ENCODE measurements at places on chromosomes 4 and X.

DNA sequence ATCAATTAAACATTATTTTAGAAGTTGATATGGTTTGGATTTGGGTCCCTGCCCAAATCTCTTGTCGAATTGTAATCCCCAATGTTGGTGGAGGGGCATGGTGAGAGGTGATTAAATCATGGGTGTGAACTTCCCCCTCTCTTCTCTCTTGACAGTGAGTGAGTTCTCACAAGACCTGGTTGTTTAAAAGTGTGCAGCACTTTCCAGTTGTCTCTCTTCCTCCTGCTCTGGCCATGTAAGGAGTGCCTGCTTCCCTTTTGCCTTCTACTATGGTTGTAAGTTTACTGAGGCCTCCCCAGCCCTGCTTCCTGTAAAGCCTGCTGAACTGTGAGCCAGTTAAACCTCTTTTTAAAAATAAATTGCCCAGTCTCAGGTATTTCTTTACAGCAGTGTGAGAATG is 141.4 kb downstream of the GALNTL6 start:
- DNase-seq, result no peak

- no peak for DNase-seq
Observed at GRCh38 chr4:7295197-7295910, 103.0 kb downstream of the SORCS2 start.

DNA sequence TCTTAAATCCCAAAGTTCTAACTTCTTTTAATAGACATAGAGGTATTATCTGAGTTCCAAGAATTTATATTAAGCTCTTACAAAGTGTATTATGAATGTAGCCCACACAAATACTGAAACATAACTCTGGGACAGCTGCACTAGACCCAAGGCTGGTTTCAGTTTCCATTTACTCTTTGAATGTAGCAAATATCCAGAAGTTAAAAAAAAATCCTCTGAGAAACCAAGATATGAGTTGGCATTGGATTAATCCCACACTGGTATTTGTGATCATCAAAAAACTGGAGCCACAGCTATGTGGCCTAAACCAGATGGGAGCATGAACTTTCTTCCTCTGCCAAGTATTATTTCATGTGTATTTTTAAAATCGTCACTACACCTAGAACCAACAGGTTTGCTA is 23.6 kb upstream of the SMPX start:
- DNase-seq, result no peak

DNA sequence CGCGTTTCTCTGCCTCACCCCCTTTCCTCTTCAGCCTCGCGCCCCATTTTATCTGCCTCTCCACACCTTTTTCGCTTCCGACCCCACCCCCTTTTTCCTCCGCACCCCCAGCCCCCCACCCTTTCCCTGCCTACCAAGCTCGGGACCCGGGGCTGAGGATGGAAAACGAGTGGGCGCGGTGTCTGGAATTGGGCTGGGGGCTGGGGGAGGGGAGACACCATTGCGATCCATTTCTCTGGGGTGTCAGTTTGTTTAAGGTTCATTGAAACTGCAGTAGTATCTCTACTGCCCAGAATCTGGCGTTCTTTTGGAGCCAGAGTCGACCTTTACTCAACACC is 707 bp downstream of the SLC9A6 start:
- no peak for DNase-seq

DNA sequence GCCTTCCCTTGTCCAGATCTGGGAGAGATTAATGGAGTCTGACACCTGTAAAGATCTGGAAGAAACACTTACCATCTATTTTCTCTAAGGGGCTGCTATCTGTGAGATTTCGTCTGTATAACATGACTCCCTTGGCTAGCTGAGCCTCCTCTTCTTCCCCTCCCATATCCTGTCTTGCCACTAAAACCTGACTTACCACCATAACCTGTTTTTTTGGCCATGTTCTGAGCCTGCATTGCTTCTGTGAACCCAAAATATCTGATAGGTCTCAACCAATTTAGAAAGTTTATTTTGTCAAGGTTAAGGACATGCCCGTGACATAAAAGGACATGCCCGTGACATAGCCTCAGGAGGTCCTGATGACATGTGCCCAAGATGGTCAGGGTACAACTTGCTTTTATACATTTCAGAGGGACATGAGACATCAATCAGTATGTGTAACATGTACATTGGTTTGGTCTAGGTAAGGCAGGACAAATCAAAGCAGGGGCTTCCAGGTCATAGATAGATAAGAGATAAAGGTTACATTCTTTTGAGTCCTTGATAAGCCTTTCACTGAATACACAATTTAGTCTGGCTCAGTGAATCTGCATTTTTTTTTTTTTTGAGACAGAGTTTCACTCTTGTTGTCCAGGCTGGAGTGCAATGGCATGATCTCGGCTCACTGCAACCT is 11.4 kb downstream of the MGST2 start:
- DNase-seq, result no peak

GRCh38 chr4:130141651-130142050 is 1045.7 kb downstream of the C4orf33 start:
- no peak for DNase-seq

DNA sequence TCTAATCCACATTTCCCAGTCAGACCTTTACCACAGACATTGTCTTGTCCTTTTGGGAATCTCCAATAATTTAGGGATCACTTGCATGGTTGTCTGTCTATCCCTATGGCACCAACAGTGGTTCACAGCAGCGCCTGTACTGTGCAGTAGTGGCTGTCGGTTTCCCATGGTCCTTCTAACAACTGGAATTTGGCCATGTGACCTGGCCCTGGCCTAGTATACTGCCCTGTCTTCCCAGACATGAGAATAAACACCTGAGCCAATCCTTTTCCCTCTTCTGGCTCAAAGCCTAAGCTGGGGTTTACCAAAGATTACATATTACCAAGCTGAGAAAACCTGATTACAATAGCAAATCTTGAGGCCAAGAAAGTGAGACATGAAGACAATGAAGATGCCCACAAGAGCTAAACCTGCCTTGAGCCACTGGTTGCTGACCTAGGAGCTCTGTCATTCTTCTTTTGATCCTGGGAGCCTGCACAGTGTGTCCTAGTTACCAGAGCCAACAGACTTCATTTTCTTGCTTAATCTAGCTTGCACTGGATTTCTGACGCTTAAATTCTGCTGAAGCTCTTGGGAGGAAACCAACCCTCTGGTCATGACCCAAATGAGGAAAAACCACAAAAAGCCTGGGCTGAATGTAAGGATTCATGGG is 92.1 kb downstream of the SCD5 start:
- peak; percentile 83 for DNase-seq

- DNase-seq, result no peak
Observed at GRCh38 chr4:147617841-147618691, 869 bp downstream of the TMEM184C start.

GRCh38 chrX:24561121-24561520 is 86.0 kb downstream of the PCYT1B start:
- peak; percentile 16 for DNase-seq

DNA sequence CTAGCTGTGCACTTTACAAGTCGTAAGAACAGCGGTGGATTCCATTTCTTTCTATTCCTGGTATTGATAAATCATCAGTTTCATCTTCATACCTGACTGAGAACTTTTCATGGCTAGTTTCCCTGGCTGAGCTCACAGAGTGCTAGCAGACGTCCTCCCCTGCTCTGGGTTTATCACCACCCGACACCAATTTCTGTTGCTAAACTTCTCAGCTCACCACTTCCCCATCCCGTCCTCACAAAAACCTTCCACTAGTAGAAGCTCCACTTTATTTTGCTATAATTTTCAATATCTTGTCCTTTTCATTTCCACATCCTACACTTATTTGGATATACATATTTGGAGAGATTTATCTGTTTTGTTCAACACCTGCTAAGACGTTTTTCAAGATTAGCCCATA is 869.4 kb upstream of the FRG1 start:
- DNase-seq, result no peak

- DNase-seq, result peak; percentile 5
Observed at GRCh38 chr4:108535757-108536156, 84.6 kb upstream of the RPL34 start.

- peak; percentile 86 for DNase-seq
Observed at GRCh38 chr4:159446266-159446976, 343.5 kb downstream of the RAPGEF2 start.

DNA sequence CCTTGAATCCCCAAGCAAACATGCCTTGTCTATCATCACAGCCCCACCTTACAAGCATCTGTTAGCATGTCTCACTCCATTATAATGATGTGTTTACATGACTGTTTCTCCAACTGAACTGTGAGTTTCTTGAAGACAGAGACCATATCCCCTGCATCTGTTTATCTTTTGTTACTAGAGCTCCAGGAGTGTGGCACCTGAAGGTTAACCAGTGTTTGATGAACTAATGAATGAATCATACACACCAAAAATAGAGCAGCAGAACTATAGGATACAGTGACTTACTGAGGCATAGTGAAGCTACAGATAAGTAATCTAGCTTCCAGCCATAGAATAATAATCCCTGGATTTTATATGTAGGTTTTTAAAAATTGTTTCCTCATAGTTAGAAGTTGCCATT is 331.0 kb downstream of the PCDH7 start:
- DNase-seq, result no peak

DNA sequence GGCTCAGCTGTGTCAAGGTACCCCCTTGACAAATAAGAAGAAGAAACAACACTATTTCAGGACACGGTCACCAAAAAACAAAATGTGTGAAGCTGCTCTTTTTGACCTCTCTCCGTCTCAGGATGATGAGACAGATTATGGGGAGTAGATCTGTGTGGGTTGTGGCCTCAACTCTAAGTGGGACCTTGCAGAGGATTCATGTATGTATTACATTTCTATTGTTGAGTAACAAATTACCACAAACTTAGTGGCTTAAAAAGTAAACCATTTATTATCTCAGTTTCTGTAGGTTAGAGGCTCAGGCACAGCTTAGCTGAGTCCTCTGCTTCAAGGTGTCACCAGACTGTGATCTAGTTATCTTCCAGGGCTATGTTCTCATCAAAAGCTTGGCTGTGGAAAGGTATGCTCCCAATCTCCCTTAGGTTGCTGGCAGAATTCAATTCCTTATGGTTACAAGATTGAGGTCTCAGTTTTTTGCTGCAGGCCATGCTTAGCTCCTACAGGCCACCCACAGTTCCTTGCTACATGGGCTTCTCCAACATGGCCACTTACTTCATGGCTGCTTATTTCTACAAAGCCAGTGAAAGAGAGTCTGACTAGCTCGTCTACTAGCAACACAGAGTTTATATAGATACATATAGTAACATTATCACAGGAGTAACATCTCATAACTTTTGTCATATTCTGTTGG is 28.1 kb downstream of the DGKK start:
- no peak for DNase-seq

DNA sequence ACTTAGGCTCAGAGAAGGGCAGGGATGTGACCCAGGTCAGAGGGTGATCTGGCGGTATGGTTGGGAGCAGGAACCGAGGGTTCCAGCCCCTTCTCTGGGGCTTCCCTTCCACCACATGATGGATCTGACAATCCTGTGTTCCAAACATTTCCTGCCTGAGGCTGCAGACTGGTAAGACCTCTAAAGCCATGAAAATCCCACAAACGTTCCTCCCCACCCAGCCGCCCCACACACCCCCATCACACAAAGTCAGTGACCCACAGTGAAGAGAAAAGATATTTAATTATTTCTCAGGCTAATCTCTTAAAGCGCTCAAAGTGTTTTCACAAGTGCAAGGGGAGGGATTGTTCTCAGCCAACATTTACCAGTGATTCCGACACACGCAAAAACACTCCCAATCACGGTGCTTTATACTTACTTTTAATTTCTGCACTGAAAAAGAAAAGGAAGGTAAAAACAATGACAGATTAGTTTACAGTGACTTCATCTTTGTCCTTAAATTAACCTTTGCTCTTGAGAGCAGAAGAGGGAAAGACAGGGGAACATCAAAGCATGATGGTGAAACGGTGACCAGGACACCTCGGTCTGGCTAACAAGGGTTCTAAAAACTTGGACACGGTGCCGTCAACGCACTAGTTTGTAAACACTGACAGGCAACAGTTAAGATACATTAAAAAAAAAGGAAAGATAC is 42.4 kb downstream of the WDR1 start:
- no peak for DNase-seq

GRCh38 chr4:159002950-159003349 is 99.9 kb upstream of the RAPGEF2 start:
- peak; percentile 81 for DNase-seq

GRCh38 chrX:47297874-47298273 is 65.1 kb downstream of the USP11 start:
- peak; percentile 20 for DNase-seq

GRCh38 chr4:150327262-150327780 is 249.1 kb downstream of the DCLK2 start:
- DNase-seq, result no peak

DNA sequence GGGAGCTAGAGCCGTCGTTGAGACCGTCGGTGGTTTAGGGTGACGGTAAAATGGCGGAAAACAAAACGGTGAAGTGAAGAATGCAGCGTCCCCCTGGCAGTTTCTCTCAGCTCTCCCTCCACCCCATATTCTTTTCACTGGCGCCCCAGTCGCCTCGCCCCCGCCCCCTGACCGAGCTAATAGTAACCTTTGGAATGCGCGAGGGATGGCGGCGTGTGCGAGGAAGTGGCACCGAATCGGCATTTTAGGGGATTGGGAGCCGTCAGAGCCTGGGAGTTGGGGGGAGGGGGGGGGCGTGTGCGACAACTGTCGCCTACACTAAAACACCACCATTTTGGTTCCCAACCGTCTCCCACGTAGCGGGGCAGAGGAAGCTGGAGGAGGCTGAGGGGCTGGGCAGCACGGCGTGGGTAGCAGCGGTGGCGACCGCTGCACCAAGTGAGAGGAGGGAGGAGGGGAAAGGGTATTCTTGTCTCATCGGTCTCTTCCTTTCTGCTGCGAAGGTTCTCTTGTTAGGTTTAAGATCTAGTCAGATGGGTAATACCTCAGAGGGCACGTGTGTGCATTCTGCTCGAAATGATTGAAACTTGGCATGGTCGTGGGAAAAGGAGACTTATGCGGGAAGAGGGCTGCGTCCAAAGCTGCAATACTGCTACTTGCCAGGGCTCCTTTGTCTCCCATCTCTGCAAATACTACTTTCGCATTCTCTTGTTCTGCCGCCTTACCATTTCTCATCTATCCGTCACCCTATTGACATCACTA is 840 bp downstream of the ZNF711 start:
- peak; percentile 4 for DNase-seq

GRCh38 chr4:56828784-56829535 is 7.5 kb upstream of the SPINK2 start:
- DNase-seq, result peak; percentile 46

DNA sequence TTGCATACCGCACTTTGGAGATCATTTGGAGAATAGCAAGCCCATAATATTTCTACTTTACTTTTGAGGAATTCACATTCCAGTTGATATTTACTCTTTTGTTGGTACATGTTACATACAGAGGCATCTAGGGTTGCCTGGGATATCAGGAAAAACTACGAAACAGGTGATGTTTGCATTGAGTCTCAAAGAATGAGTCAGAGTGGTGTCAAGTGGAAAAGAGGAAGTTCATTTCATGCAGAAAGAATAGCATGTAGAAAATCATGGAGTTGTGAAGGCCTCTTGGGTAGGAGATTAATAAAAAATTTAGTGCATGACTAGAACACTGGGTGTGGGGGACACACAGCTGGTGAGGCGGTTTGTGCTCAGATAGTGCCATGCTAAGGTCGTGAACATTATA is 33.5 kb upstream of the ELOVL6 start:
- no peak for DNase-seq

GRCh38 chr4:42390622-42391354 is 6.5 kb upstream of the SHISA3 start:
- DNase-seq, result no peak

- peak; percentile 84 for DNase-seq
Observed at GRCh38 chrX:123846577-123847038, 13.2 kb upstream of the XIAP start.

GRCh38 chr4:100347241-100347640 is 157.0 kb upstream of the DDIT4L start:
- DNase-seq, result no peak
